ENCODE measurements at places on chromosomes 16 and 17.

DNA sequence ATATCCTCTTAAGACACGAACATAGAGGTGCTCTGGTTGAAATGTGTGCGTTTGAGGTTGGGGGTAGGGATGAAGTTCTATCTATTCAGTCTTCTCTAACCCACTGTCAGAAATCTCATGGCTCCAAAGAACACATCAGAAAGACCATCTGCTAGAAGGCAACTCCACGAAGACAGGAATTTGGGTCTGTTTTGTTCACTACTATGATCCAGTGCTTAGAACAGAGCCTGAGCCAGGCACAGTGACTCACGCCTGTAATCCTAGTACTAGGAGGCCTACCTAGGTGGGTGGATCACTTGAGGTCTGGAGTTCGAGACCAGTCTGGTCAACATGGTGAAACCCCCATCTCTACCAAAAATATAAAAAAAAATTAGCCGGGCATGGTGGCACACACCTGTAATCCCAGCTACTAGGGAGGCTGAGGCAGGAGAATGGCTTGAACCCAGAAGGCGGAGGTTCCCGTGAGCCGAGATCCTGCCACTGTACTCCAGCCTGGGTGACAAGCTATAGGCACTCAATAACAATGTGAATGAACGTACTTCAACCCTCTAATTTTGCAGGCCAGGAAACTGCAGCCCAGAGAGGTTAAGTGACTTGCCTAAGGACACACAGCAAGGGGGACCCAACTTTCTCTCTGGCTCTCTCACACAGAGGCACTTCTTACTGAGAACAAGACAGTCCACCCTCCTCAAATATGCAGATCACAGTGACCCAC lies 2.3 kb downstream of the CASKIN2 start:
- no peak for DNase-seq

GRCh38 chr17:10875984-10876555 lies 38.2 kb upstream of the PIRT start:
- DNase-seq = no peak

DNA sequence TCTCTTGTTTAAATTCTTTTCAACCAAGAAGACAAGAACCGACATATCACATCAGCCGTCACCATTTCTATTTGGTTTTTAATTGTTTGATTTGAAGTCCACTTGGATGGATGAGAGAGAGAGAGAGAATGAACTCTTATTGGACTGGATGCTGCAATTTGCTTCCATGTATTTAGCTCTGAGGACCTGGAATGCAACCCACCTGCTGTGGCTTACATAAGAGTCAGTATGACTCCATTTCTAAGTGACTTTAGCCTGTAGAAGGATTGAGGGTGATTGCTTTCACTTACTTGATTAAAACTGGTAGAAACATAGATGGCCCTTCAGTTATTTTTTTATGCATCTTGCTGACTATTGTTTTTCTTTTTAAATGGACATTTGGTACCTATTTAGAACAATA lies 296.1 kb downstream of the CNTNAP4 start:
- no peak for DNase-seq

DNA sequence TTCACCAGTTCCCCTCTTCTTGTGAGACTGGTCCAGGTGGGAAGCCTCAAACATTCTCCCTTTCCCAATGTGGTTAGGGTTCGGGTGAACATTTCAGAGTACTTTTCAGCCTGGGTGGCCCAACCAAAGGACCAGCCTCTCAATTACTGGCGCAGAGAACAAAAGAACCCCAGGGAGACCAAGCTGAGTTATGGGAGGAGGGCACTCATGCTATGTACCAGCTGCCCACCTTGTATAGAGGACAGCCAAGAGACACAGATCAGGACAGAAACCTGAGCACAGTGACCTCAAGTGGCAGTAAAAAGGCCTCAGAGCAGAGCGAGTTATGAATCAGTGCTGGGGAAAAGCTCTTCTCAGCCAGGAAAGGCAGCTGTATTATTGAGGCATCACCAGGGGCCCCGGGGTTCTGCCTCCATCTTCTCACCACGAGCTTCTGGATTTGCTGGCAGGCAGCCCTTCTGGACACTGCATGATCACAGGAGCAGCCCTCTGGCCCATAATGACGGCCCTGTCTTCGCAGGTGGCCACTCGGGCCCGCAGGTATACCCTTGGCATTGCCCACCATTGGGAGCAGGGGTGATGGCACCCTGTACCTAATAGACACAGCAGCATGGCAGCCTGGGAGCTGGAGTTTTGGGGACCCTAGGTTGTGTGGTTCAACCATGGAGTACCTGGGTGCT lies 3.8 kb downstream of the G6PC3 start:
- no peak for DNase-seq

GRCh38 chr17:59785091-59785799 lies 77.8 kb downstream of the VMP1 start:
- no peak for DNase-seq

DNA sequence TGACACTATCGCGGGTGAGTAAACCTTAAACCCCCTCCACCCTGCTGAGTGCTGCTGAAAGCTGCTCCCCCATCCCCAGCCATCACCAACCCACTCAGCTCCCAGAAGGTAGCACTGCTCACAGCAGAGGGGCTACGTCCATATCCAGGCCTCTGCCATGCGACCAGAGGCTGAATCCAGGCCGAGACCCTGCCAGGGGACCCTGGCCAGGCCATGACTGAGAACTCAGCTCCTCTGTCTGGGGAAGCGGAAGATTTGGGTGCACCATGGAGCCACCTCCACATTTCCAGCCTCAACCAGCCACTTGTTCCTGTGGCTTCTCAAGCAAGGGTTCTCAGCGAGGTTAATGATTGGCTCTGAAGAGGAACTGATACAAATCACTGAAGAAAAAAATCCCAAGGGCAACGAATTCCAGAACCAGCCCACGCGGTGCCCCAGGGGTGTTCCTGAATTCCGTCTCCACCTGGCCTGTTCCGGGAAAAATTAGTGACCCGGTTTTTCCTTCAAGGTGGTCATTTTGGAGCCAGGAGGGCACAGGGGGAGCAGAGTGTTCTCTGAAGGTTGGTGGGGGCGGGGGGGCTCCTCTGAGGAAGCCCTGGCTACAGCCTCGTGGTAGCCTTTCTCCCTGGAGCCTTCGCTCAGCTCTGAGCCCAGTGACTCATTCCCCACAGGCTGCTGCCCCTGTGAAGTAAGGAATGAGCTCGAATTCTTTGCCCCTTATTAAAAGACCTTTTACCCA lies 9.3 kb upstream of the SLC16A5 start:
- DNase-seq = no peak

DNA sequence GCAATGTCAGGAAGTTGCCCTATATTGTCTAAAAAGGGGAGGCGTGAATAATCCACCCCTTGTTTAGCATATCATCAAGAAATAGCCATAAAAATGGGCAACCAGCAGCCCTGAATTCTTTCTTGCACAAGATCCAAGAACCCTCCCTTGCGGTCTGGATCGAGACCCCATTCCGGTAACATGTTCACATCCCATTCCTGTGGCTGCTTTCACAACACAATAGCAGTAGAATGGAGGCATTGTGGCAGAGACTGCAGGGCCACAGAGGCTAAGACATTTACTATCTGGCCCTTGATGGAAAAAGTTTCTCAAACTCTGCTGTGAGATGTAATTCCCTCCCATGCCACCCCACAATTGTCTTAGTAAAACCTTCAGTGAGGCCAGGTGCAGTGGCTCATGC lies 73.2 kb downstream of the RMI2 start:
- no peak for DNase-seq

DNA sequence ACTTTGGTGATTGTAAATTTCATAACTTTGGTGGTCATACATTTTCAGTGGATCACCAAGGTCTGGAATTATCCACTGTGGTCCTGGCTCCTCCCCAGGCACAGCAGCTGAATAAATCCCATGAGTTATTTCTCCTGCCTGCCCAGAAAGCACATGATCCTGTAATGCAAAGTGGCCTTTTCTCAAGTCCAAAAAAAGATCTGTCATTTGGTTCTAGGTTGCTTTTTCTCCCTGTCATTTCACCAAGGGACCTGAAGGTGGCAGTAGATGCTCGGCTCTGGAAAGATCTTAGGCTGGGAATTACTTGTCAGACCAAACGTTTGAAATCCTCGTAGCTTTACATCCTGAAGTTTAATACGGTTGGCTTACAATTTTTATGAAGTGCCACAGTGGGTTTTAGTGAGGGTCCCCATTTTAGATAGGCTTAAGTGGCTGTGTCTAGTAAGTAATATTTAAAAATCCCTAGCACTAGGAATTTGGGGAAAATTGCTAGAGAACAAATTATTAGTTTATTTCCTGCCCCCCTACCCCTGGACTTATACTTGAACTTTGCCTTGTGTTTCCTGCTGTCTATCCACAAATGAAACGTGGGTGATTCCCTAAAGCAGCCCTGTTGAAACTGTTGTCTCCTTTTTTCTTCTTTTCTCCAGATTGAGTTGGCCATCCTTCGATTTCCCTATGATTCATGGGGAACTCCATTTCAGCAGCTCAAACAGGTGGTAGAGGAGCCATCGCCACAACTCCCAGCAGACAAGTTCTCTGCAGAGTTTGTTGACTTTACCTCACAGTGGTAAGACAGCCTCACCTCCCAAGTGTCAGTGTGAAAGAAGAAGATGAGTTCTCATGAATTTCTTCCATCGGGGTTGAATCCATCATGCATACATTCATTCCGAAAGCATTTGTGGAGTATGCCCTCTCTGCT lies 111.7 kb downstream of the MAP2K6 start:
- DNase-seq = no peak

DNA sequence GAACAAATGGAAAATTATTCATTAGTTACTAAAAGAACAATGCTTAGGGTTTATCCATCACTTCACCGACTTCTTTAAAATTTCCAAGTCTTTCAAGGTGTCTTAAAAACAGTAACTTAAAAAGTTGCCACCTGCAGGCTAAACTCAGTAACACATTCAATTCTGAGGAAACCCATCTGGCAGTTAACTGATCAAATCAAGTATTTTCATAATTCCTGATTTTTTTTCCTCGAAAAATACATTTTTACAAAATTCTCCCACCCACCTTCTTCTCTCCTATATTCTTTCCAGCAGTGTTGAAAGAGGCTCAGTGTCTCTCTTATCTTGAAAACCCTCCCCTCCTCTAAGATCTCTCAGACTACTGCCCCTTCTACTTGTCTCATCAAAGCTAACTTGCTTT lies 29.9 kb downstream of the PARN start:
- DNase-seq = no peak

GRCh38 chr16:85553436-85554113 lies 59.5 kb upstream of the GSE1 start:
- no peak for DNase-seq

GRCh38 chr17:16443511-16444257 lies 28.3 kb downstream of the TRPV2 start:
- DNase-seq = no peak

- DNase-seq = no peak
Observed at GRCh38 chr17:62793919-62794665, 14.0 kb downstream of the MARCHF10 start.

DNA sequence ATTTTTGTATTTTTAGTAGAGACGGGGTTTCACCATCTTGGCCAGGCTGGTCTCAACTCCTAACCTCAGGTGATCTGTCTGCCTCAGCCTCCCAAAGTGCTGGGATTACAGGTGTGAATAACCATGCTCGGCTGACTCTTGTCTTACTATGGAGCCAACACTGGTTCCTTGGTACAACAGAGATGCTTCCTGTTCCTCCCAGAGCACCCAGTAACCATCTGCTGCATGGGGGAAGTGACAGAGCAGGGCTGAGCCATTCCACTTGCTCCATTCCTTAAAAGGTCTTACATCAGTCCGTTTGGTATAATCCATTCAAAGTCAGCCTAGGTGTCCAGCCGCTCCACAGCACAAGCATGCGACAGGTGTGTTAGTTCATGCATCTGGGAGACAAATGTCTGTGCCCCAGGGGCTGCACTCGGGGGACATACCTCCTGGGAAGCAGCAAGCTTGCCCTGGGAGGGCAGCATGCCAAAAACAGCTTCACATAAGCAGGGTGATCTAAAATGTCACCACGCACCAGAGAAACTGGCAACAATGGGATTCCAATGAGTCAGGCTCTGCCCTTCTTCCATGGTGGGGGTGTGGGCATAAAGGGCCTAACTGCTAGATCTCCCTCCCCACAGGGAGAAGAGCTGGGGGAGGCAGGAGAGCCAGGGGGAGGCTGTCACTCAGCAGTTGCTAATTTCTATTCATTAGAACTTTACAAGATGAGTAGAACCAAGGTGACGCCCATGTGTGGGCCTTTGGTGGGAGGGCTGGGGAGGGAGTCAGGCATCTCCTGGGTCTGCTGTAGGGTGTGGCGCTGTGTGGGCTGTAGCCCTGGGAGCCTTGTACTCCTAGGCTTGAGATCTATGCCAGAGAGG lies 35.5 kb downstream of the PIPOX start:
- DNase-seq = no peak

GRCh38 chr16:25868706-25869370 lies 177.1 kb downstream of the HS3ST4 start:
- DNase-seq = no peak

- no peak for DNase-seq
Observed at GRCh38 chr16:58120234-58120633, 8.9 kb downstream of the CFAP20 start.

DNA sequence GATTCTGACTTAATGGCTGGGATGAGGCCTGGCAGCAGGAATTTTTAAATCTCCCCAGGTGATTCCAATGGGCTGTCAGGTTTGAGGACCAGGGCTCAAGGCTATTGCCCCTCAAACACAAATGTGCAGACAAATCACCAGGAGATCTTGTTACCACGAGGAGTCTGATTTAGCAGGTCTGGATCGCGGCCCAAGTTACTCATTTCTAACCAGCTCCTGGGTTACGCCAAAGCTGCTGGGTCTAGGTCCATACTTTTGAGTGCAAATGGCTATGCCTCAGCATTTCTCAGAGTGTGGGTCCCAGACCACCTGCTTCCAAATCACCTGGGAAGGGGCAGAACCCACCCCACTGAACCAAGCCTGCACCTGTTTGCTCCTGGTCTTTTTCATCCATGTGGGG lies 33.1 kb downstream of the CNGB1 start:
- DNase-seq = no peak

Measured in stimulated activated CD8-positive, alpha-beta memory T cell treated with anti-CD3 and anti-CD28 coated beads, Interleukin-15, amount 100 ng/mL, for 4 hours (primary cell).